ENCODE measurements at places on chromosomes 13 and 19.

GRCh38 chr13:80141123-80141849, 199.6 kb downstream of the SPRY2 start:
- DNase-seq: peak; percentile 74

DNA sequence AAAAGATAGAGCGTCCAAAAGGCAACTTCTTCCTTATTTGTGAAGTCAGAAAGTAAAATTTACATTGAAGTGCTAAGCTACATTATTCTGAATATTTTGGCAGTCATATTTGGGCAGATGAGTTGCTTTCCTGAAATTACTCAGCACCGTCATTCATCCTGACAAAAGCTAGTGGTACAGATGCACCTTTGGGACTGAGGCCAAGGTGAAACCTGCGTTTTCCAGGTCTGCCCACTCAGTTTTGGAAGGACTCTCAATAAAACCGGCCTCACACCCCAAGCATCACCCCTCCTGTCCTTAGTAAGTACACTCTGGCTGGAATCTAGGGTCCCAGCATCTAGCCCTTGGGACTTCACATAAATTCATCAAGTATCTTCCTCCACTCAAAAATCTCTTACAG, 187.5 kb downstream of the TM9SF2 start:
- DNase-seq: no peak

DNA sequence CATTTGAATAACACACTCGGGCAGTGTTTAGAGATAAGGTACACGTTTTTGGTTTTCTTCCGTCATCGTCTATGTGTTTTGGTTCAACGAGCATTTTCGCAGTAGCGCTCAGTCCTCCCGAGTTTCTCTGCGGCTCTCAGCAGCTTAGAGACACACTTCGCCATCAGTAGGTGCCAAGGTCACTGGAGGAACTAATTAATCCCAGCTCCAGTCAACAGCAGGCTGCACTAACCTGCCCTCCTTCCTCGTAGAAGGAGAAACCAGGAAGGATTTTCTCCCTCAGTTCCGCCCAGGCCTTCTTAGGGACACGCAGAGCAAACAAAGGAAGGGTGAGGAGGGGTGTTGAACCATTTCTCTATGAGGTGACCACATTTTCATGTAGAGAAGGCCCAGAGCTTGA, 12.6 kb downstream of the MBNL2 start:
- no peak for DNase-seq

DNA sequence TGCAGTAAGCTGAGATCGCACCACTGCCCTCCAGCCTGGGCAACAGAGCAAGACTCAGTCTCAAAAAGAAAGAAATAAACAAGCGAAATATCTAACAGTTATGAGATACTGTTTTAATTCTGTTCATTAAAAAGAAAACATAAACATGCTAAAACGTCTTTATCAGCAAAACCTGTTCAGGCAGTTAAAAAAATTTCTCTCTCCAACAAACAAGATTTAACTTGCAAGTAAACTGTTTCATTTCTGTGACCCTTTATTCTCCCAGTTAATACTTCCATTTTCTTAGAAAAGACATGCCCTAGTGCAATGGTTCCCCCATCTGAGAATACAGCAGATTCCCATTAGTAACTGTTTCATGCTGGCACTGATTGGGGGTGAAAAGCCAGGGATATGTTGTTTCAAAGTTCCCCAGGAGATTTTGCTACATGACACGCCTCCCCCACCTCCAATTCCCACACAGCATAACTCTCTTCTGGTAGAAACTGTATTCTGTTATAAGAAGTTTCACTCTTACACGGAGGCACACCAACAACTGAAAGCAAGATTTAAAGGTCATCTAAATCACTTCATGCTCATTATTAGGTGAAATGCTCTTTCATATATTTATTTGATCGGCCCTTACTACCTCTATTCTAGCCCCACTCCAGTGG, 24.4 kb downstream of the ELF1 start:
- DNase-seq: no peak

DNA sequence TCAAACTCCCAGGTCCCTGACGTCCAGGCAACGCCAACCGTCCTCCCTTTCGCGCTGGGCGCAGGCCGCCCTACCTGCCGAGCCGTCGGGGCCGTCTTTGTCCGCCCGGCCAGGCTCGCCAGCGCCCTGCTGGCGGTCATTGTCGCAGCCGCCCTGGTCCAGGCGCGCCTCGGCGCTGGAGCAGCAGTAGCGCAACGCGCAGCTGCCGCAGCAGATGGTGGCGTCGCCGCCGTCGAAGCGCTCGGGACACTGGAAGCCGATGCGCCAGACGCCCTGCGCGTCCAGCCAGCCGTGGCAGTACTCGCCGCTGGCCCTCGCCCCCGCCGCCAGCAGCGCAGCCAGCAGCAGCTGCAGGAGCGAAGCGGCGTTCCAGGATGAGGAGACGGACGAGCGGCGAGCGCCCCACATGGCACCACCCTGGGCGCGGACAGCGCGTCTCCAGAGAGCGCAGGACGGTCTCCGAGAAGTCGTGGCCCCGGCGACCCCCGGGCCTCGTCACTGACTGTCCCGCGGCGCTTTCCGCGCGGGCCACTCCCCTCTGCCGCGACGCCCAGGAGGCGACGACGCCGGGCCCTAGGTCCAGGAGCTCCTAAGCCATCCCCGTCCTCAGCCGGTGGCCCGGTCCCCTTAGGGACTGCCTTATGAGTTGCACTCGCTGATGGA, 1.1 kb downstream of the SHISA2 start:
- DNase-seq: peak; percentile 32

- DNase-seq: peak; percentile 55
These were observed 12.5 kb upstream of the MAP1S start for GRCh38 chr19:17706750-17707181.

DNA sequence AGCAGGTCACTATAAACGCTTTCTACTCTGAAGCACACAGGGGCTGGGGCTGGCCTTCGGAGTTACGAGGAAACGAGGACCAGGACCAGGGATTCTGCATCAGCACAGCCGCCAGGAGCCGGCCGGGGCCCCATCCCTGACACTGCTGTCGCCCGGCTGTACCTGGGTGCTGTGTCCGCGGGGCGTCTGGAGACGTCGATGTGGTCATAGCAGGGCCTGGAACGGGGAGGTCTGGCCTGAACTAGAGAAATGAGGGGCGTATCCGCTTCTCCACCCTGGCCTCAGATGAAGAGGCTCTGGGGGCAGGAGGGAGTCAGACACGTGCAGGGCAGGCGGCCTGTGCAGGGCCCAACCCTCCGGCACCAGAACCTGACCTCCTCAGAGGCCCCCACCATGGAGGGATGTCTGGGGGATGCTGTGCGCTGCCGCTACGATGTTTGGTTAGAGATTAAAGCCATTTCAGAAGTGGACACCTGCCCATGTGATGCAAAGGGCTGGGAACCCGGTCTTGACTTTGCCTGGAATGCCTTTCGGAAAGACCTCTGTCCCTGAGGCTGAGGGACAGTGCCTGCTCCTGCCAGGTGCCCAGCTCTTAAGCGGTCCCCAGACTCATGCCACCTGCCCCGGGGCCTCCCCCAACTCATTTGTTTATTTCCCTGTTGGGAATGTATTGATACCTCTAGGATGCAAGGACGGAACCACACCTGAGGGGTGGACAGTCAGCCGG, 21.4 kb downstream of the GAS6 start:
- no peak for DNase-seq

- peak; percentile 56 for DNase-seq
These were observed 83.2 kb upstream of the IRS2 start for GRCh38 chr13:109869312-109870237.

- DNase-seq: peak; percentile 34
These were observed 12.9 kb upstream of the CCNE1 start for GRCh38 chr19:29798774-29799497.

DNA sequence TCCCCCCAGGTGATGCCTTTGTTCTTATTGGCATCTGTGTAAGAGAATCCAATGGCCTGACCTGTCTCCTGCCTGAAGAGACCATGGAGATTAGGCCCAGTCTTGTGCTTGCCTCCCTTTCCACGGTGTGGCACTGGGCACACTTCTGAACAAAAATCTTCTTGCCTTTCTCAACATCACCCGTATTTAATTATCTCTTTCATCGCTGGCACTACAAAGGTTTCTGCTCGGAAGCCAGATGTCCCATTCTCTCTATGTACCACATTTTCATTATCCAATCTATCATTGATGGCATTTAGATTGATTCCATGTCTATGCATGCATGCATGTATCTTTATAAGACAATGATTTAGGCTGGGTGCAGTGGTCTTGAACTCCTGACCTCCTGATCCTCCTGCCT, 74.3 kb downstream of the SLC25A15 start:
- DNase-seq: no peak

DNA sequence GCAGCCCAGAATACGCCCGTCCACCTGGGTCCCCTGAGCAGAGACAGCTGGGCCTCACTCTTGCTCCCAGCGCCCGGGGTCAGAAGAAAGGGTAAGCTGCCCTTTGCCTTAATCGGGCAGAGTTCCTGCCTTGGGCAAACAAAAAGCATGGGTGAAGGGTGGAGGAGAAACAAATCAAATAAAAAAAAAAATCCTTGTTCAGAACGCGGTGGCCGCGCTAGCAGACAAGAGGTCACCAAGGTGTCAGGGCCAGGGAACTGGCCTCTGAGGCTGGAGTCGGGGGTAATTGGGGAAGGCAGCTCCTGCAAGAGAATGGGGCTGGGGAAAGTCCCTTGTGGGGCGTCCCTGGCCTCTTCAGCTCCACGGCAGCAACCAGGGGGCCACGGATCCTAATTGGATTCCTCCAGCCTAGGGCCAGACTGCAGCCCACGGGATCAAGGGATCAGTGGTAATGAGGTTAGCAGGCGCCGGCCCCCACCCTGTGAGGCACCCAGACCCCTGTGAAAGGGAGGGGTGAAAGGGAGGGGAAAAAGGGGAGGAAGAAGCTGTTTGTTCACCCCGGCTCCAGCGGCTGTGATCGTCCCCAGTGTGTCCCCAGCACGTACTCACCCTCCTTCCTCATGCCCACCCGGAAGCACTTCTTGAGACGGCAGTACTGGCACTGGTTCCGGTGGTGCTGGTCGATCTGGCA, 5.5 kb downstream of the NR2F6 start:
- no peak for DNase-seq

- no peak for DNase-seq
These were observed 63.1 kb upstream of the RNF113B start for GRCh38 chr13:98240135-98240534.

- no peak for DNase-seq
These were observed 222.8 kb upstream of the OBI1 start for GRCh38 chr13:78881751-78882150.

DNA sequence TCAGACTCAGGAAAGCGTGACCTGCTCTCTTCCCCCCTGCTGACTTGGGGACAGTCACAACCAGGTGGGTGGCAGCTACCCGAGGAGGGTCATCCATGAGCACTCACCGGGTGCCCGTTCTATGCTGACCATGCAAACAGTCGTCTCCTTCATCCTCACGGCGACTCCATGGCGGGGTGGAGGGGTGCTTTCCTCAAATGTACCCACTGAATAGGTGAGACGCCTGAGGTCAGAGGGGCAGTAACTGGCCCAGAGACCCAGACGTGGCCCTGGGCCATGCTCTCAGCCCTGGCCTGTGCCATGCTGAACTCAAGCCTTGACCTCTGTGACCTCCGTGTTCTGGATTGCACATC, 59.2 kb upstream of the TPM4 start:
- DNase-seq: no peak

GRCh38 chr13:106560821-106561220, 7.1 kb downstream of the ARGLU1 start:
- DNase-seq: no peak

- no peak for DNase-seq
These were observed 3.7 kb upstream of the AKAP8L start for GRCh38 chr19:15422296-15423075.

DNA sequence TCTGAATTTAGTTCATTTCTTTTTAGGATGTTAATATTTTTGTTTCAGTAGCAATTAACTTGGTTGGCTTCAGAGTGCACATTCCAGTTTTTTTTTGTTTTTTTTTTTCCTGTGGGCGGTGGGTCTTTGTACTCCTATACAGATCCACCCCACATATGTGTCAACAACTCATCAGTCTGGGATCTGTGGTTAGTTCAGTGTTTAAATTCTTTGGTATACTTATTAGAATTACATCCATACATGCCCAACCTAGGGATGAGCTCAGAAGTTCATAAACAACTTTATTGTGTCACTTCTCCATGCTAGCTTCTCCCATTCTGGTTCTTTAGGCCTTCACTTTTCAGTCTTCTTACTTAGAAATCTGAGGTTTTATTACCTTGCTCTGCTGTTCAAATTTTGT, 50.9 kb downstream of the PCCA start:
- DNase-seq: peak; percentile 76

- DNase-seq: no peak
These were observed 1.7 kb upstream of the MTMR6 start for GRCh38 chr13:25288966-25289365.

GRCh38 chr13:102870677-102871415, 25.0 kb downstream of the ERCC5 start:
- DNase-seq: peak; percentile 54

DNA sequence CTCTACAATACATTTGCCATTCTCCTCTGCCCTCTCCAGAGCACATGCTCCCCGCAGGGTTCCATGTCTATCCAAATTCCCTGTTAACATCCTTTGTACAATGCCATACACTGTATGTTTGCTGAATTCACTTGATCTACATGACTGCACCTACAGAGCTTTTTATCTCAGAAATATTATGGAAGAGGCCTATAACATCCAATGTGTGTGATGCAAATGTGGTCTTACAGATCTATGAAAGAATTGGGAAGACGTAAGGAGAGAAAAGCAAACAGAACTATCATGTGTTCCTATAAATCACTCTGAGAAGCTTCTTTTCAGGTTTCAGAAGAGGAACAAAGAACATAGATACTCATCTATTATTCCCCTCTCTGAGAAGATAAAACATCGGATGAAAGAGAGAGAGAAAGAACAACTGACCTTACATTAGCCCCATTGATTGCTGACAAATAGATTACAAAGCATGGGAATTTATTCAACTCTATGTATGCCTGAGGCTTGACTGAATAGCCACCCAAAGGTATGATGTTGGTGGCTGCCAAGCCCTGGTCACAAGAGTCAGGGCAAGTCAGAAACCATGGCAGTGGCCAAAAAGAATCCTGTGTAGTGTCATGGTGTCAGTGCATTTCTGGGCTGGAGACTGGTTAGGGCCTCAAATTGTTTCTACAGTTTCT, 425.2 kb downstream of the FOXO1 start:
- no peak for DNase-seq

- no peak for DNase-seq
These were observed 104.4 kb downstream of the LHFPL6 start for GRCh38 chr13:39498471-39499114.

- DNase-seq: no peak
These were observed 17.9 kb upstream of the C2CD4C start for GRCh38 chr19:426725-427445.

DNA sequence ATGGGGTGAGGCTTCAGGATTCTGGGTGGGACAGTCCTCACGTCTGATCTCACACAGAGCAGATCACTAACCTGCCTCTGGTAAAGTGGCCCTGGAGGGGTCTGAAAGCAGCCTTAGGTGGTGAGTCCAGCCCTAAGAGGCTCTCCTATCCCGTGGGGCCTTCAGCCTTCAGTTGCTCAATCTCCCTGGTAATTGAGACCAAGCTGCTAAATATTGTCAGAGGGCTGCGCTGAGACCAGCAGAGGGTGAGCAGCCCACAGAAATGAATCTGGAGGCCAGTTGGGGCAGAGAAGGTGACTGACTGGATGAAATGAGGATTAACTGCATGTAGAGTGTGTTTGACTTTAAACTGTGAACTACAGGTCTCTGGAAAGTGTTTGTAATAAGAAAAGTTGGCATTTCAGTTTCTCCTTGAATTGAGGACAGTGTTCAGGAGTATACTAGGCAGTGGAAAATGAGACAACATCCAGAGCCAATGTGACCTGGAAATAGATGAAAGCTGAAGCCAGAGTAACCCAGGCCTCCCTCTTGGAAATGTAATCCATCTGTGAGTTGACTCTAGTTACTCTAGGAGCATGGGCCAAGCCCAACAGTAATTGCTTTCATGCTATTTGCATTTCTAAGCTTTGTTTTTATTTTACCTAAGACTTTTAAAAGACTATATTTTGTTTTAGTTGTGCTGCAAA, 14.3 kb upstream of the HSPH1 start:
- no peak for DNase-seq

All from fibroblast of skin of back (primary cell).